Small intestine (tissue), 16 donors: ENCODE measurements at places on chromosomes 7 and 10. TPM values are rescaled to one million over a fixed set of nuclear protein-coding genes. Genes with fewer than 3 reads are reported as not detected.
A peak's percentile ranks its signal among the peaks of the same experiment; 100 is the strongest.

Gene PODXL
- polyA plus RNA-seq: 0.67 TPM

Gene DYNC1I1
- not detected for polyA plus RNA-seq

Gene NAT16
- polyA plus RNA-seq: 0.04 TPM

Gene UNCX
- polyA plus RNA-seq: not detected

Gene CDK14
- not detected for polyA plus RNA-seq

Gene ASAH2
- polyA plus RNA-seq: 21.1 TPM

Gene GBX1
- not detected for polyA plus RNA-seq

Gene TMEM225B
- not detected for polyA plus RNA-seq

Gene CYP3A4
- 181 TPM for polyA plus RNA-seq

Gene GRM8
- not detected for polyA plus RNA-seq

GRCh38 chr7:108003599-108003935 lies 606 bp upstream of the LAMB1 start:
- DNase-seq: peak; percentile 52

DNA sequence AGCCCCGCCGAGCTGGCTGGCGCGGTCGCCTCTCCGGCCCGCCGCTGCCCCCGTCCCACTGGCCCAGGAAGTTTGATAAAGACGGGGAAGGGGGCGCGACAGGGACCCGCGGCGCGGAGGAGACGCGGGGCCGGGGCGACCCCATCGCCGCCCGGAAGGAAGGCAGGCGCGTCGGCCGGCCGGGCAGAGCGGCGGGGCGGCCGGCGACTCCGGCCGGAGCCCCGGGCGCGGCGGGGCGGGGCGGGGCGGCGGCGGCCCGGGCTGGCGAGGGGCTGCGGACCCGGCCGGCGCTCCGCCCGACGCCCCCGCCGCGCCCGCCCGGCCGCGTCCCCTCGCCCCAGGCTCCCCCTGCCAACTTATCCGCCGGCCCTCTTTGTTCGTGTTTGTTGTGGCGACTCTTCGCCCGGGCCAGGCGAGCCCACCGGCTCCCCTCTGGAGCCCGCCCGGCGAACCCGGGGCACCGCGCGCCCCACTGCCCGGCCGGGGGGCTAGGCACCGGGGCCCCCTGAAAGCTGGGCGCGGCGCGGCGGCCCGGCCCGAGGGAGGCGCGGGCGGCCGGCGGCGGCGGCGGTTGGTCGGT lies 571 bp downstream of the KDM7A start:
- DNase-seq: no peak

- DNase-seq: peak; percentile 55
Observed at GRCh38 chr7:35036361-35037171, 719 bp downstream of the DPY19L1 start.

GRCh38 chr10:24762161-24762924 lies 38.7 kb upstream of the ARHGAP21 start:
- DNase-seq: no peak

GRCh38 chr7:48090095-48090805 lies 1.2 kb downstream of the UPP1 start:
- no peak for DNase-seq

GRCh38 chr7:50721160-50721559 lies 61.5 kb downstream of the GRB10 start:
- DNase-seq: no peak
